PC-9 (cell line): ENCODE measurements at places on chromosomes 7 and 10. TPM values are rescaled to one million over a fixed set of nuclear protein-coding genes. Genes with fewer than 3 reads are reported as not detected.

- DNase-seq: no peak
Measured at GRCh38 chr10:78473006-78473405, 439.3 kb downstream of the RPS24 start.

The PAX4 gene
- total RNA-seq: not detected in 2 replicates

The TMEM130 gene
- total RNA-seq: 2.1 and 3.8 TPM in 2 replicates

DNA sequence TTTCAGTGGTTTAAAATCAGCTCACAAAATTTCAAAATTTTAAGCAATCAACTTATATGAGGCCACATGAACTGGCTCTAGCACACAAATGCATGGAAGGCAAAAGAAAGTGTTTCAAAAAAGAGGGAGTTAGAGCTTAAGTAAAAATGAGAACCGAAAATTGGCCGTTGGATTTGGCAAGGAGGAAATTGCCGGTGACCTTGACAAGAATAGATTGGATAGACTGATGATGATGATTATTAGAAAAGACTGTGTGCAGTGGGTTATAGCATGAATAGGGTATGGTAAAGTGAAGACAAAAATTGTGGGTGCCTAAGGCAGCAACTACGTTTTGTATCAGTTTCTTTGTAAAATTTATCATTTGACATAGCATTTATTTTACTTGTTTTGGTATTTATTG lies 175.7 kb downstream of the SEMA3D start:
- DNase-seq: no peak

DNA sequence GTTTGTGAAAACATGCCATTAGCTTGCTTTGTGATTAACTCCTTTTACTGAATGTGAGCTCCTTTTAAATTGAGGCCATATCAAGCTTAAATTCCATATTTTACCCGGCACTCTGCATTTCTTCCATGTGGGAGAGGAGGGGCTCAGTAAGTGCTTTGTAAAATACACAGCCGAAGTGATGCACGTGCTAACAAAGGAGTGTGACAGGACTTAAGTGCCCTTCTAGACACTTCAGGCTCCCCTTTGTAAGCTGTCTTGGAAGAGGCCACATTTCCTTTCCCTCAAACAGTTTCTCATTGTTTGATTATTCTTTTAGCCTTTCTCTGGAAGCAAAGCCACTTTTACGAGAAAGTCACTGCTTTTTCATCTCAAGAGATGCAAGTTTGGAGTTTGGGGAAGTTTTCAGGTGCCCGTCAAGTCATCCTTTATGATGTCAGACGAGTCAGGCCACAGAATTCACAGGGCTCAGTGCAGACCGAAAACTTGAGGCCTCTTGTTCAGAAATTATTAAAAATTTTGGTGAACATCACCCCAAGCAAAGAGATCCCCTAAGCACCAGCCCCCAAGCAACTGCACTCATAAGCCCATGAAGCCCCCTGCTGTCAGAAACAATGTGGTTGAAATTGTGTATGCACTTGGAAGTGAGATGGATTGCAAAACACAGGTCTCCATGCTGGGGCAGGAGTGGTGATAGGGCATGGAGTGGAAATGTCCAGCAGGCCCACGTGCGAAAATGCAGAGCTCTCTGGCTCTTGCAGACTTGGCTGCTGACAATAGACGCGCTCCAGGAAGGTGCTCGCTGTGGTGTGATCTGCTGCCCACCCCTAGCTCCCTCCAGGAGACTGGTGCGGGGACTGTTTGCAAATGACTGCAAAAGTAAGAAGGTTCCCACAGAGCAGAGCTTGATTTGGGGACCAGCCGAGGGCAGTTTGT lies 11.5 kb downstream of the IKZF1 start:
- DNase-seq: no peak

GRCh38 chr10:86663046-86663345 lies 5.3 kb upstream of the LDB3 start:
- no peak for DNase-seq

DNA sequence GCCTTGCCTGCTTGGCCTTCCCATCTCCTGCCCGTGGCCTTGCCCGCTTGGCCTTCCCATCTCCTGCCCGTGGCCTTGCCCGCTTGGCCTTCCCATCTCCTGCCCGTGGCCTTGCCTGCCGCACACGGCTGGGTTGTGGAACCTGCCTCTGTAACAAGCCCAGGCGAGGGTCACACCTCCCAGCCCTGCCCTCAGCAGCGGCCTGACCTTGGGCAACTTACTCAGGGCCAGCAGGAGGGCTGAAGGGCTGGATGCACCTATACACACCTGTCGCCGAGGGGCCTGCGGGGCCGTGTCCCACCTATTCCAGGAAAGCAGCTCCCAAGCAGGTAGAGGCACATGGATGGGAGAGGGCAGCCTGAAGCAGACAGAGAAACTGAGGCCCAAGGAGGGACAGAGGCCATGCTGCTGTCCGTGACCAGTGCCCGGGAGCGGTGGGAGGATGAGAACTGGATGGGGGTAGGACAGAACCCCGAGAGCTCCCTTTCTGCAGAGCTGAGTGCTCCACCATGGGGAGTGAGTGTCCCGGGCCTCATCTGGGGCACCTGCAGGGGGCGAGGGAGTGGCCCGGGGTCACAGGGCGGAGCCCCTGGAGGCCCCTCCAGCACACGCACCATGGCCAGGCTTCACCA lies 277.6 kb downstream of the ELFN1 start:
- DNase-seq: no peak

The TUBB8 gene
- total RNA-seq: 0.53 and 0.59 TPM in 2 replicates

- peak; percentile 37 for DNase-seq
Measured at GRCh38 chr10:88428442-88428841, 154.7 kb downstream of the RNLS start.
